ENCODE measurements at places on chromosomes 11 and 22.
A peak's percentile ranks its signal among the peaks of the same experiment; 100 is the strongest.

DNA sequence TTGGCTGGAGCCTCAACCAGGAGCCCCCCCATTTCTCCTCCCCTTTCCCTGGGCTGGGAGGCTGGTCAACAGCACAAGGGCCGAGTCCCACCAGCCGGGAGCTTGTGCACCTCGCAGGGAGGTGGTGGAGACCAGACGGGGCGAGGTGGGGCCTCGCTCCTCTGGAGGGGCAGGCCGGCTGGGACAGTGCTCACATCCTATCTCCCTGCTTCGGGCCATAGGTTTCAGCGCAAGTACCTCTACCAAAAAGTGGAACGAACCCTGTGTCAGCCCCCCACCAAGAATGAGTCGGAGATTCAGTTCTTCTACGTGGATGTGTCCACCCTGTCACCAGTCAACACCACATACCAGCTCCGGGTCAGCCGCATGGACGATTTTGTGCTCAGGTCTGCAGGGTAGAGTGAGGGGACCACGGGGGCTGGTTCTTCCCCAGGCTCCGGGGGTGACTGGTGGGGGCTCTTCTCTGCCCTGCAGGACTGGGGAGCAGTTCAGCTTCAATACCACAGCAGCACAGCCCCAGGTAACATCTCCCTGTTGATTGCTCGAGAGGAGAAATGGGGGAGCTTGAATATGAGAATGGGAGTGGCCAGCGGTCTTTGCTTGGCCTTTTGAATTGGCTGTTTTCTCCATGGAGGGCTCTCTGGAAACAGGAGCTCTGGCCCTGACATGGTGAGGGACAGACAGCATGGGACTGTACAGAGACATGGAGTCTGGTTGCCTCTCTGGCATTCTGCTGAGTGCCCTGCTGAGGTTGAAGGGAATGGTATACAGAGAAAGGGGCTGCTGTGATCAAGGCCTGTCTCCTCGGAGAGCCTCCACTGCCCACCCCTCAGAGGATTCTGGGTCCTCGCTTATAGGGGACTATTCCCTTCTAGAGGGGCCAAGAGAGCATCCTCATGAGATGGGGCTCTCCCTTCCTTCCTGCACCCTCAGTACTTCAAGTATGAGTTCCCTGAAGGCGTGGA, 3.3 kb downstream of the SIDT2 start:
- no peak for DNase-seq

GRCh38 chr11:19663206-19663605, 49.4 kb upstream of the NAV2 start:
- DNase-seq, result no peak

DNA sequence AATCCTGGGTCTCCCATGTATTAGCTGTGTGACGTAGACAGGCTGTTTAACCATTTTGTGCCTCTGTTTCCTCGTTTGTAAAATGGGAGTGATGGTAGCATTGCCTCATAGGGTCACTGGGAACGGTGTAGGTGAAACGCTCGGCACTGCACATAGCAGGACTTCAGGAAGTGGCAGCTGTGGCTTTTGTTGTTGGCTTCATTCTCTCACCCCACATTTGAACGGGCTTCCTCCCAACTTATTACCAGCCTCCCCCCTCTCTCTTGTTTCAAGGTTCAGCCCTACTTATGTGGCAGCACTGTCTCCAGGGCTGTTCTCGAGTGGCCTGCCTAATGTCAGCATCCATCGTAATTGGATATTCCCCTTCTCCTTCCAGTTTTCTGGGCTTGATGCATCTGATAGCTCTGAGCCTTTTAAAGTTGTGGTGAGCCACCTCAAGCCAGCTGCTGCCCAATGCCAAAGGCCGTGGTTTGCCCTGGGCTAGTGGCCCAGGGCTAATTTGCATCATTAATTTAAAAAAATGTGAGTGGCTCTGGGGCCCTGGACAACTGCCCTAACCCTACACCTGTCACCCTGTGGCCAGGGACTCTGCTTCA, 217.8 kb upstream of the TBCEL start:
- DNase-seq, result no peak

GRCh38 chr11:26556582-26556981, 15.5 kb downstream of the MUC15 start:
- no peak for DNase-seq

- DNase-seq, result no peak
Observed at GRCh38 chr22:17860220-17860965, 86.1 kb upstream of the BID start.

- no peak for DNase-seq
Observed at GRCh38 chr11:5922749-5923426, 19.2 kb upstream of the OR56A3 start.

DNA sequence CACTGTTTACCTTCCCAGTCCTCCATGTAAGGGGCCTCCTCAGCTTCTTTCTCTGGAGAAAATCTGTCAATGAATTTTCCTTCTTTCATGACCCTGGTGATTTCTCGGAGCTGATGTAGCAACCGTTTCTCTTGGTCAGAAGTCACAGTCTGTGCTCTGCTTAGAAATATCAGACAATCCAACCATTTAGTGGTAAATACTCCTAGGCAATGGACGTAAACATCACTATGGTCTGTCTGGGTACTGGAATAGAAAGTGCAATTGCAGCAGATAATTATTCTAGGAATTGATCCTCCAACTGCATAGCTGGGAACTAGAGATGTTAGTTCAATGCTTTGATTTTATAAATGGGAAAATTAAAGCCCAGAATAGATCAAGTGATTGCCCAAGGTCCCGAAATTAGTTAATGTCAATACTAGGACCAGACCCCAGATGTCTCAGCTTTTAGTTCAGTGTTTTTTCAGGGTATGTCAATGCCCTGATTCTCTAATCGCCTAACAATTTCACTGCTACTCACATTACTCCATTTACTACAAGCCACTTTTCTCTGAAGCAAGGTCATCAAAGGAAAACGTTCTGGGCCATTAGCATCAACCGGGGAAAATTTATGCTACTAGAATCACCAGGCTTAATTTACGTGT, 42.1 kb downstream of the RIC3 start:
- DNase-seq, result no peak

DNA sequence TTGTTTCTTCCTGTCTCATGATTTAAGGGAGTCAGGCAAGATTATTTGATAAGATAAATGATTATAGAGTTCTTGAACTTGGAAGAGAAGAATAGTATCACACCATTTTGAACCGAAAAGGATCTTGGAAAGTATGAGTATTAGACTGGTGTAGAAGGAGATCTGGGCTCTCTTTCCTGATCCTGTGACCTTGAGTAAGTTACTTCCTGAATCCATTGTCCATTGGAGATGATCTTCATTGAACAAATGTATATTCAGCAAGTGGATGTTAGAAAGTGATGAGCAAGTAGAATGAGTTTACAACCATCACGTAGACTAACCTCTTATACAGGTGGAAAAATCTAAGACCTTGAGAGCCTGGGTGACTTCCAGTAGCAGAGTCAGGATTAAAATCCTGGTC, 2.0 kb downstream of the ACO2 start:
- no peak for DNase-seq

GRCh38 chr11:66716996-66717395, 12.0 kb downstream of the SPTBN2 start:
- DNase-seq, result no peak

DNA sequence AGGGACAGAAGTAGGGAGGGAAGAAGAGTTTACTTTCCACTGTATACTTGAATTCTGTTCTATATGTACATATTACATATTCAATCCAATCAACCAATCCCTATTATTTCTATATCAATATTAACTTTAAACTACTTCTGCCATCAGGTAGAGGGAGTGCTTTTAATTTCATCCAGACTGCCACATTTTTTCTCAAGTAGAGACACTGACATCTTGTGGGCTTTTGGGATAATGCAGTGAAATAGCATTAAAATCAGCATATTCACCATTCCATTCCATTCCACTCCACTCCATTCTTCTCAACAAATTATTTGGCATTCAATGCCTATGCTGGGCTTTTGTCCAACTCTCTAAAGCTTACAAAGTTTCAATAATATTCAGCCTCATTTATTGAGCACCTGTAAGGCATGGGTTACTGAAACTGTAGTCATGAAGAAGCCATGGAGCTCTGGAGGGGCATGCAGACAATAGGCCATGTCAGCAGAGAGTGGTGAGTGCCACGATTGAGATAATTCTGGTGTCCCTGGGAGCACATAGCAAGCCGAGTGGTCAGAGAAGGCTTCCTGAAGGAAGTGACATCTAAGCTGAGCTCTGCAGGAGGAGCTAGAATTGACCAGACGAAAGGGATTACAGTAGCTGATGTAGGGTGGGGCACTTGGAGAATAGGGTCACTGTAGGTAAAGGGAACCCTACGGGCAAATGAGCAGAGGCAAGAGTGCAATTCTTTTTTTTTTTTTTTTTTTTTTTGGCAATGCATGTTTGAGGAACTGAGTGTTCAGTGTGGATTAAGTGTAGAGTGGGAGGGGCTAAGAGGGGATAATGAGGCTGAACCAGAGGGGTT, 12.8 kb upstream of the CLPB start:
- peak; percentile 61 for DNase-seq

DNA sequence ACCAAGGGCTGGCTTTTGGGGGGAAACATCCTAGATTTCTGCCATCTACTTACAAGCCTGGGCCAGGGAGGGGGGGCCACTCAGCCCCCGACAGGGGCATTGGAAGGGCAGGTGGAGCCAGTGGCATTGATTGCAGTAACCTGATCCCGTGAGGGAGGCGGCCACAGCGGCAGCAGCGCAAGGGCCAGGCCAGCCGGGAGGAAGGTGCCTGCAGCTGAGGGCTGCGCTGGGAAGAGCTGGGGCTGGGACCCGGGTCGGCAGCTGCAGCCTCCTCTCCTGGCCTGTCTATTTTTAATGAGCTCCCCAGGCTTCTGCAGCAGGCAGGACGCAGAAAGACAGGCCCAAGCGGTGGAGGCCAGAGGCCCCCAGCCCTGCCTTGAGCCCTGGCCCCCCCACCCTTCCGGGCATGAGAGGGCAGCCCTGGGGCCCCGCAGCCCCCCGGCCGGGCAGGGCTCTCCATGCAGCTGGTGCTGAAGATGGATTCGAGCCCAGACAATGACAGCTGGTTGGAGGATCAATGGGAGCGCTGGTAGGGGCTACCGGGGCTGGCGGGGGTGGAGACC, 10.6 kb downstream of the FREY1 start:
- DNase-seq, result peak; percentile 83

DNA sequence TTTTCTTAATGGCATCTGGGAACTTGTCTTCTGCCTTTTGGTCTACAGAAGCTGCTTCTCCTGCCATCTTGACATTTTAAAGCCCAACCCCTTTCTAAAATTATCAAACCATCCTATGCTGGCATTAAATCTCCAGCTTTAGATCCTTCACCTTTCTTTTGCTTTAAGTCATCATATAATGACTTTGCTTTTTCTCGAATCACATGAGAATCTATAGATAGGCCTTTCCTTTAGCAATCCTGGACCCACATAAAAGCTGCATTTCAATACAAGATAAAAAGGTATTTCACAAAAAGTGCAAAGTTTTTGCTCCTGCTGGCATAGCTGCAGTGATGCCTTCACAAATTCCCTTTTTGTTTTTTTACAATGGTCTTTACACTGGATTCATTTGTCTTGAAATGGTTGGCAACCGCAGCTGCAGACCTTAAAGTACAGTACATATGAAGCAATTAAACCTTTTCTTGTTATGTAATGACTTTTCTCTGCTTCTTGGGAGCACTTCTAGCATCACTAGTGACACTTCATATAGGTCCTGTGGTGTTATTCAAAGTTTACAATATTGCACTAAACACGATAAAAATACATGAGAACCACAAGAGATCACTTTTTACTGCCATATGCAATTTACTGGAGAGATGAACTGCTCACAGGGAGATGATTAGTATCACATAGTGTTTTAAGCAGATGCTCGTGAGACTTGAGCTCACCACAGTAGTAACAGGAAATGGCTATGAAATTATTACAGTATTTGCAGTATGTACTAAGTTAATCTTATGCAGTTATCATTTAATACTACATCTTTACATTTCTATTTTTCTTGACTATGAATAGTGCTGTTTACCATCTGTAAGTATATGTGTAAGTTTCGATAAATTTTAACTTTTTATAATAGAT, 41.6 kb downstream of the ACER3 start:
- DNase-seq, result no peak

- DNase-seq, result no peak
Observed at GRCh38 chr11:130413405-130414106, 14.9 kb downstream of the ADAMTS8 start.

DNA sequence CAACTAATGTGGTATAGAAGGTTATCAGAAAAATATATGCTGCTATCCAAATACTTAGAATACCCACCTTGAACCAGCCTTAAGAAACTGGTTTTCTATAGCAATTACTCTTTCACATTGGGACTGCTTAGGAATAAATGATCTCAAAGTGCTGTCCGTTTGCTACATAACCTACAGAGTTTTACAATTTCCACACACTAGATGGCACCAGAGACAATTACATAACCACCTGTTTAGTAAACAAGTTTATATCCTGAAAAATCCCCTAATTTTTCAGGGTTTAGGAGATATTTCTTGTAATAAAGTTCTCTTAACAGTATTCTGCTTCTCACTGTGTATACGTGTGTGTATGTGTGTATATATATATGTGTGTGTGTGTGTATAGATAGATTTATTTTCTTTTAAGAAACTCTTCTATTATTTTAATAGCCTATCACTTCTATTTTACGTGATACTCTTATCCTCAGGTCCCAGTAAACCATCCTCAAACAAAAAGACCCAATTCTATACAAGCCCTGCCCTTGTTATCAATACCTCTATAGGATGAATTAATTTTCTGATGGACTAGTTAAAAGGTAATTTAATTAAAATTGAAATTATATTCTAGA, 6.7 kb upstream of the OR5I1 start:
- peak; percentile 25 for DNase-seq

- DNase-seq, result no peak
Observed at GRCh38 chr22:25077964-25078363, 121.7 kb upstream of the CRYBB3 start.

- no peak for DNase-seq
Observed at GRCh38 chr11:64000026-64000739, 13.9 kb downstream of the OTUB1 start.

- no peak for DNase-seq
Observed at GRCh38 chr11:96288915-96289314, 54.1 kb downstream of the MAML2 start.

GRCh38 chr22:23237841-23238240, 57.5 kb downstream of the BCR start:
- no peak for DNase-seq

- peak; percentile 19 for DNase-seq
Observed at GRCh38 chr11:27718346-27718862, 18.1 kb upstream of the BDNF start.

- DNase-seq, result no peak
Observed at GRCh38 chr11:83544846-83545245, 258.7 kb upstream of the CCDC90B start.

DNA sequence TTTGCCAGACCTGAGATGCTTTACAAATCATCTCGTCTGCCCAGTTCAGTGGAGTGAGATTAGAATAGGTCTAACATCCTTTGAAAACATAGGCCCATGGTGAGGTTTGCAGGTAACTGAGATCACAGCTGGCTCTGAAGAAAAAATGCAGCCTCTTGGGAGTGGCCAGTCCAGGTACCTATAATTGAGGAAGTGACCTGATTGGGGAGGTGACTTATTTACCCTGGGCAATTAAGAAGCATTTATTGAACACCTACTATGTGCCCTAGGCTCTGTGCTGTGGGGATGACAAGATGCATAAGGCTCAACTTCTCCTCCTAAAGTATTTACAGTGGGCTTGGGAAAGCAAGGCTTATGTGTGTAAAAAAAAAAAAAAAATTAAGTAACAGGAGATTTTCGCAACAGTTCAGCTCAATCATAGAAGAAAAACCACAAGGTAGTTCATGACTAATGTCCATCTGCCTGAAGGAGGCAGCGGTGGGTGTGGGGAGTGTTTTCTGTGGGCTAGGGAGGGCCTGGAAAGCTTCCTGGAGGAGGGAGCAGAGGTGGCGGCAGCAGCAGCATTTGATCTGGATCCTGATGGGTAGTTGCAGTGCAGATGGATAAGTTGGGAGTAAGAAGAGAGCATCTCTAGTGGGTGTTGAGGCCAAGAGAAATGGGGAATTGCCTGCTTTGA, 16.1 kb downstream of the MICAL2 start:
- no peak for DNase-seq

All from NCI-H526 treated with DMSO at 0.1 percent for 48 hours (cell line).